ENCODE measurements at places on chromosomes 12 and 14.

- no peak for DNase-seq
Measured at GRCh38 chr14:101247842-101248725, 313.2 kb upstream of the DIO3 start.

- DNase-seq, result no peak
Measured at GRCh38 chr14:64061706-64062105, 208.9 kb downstream of the SYNE2 start.

GRCh38 chr14:20179218-20179617, 11.5 kb upstream of the OR11G2 start:
- DNase-seq, result no peak

DNA sequence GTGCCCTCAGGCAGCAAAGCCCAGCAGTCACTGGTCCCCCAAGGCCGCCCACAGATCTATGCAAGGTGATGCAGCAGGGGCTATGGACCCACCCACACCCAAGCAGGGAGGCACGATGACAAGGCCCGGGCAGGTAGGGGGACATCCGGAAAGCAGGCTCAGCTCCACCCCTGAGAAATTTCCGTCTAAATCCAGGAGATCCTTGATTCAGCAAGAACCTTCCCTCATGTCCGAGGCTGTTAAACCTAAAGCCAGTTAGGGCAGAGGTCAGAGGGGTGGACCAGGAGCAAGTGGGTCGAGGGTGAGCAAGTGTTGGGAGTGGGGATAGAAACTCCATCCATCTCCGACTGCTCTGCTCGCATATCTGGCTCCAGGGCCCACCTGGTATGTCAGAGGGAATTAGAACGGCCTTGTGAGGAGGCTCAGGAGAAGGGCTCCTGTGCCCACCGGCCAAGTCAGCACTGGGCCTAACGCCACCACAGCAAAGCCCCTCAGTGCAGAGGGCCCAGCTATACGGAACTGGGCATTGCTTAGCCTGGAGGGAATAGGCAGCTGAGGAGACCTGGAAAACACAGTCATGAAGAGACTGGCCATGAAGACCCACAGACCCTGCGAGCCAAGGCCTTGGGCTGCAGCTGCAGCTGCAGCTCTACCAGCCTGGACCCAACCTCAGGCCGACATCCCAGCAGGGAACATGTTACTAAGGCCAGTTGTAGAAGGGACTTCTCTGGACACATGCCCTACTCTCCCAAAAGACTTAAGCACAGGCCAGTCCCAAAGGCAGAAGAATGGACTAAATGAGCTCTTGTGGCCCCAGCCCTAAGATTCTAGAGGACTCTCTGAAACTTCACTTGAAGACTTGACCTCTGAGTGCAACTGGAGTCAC, 34.3 kb downstream of the DAD1 start:
- no peak for DNase-seq

DNA sequence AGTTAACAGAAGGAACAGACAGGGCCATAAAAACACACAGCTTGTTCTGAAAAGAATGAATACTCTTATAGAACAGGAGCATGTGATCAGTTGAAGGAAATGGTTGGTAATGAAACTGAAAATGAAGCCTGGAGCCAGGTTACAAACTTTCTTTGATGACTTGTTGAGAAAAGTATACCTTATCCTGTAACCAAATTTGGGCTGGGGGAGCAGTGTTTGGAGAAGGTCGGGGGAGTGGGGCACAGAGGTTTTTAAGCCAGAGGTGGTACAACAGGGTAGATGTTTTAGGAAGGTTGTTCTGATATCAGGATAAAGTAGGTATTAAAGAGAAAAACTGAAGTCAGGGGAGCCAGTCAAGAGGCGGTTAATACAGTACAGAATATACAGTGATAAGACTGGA, 8.2 kb downstream of the GOLT1B start:
- DNase-seq, result no peak

DNA sequence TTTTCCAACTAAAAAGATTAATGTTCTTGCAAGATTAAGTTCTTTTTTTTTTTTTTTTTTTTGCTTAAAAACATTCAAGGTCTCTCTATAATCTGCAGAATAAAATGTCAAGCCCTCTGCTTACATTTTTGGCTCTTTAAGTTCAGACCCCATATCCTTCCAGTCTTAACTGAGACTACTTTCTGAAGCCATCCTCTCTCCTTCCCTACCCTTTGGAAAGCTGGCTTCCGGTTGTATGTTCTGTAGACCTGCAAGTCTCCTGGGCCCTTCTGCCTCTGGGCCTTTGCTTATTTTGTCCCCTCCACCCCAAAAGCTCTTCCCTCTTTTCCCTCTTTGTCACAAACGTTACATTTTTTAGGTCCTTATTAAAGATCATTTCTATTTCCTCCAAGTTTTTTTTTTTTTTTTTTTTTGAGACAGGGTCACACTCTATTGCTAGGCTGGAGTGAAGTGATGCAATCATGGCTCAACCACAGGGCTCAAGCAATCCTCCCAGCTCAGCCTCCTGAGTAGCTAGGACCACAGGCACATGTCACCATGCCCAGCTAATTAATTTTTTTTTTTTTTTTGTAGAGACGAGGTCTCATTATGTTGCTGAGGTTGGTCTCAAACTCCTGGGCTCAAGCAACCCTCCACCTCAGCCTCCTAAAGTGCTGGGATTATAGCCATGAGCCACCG, 46.5 kb downstream of the PTPRB start:
- no peak for DNase-seq

DNA sequence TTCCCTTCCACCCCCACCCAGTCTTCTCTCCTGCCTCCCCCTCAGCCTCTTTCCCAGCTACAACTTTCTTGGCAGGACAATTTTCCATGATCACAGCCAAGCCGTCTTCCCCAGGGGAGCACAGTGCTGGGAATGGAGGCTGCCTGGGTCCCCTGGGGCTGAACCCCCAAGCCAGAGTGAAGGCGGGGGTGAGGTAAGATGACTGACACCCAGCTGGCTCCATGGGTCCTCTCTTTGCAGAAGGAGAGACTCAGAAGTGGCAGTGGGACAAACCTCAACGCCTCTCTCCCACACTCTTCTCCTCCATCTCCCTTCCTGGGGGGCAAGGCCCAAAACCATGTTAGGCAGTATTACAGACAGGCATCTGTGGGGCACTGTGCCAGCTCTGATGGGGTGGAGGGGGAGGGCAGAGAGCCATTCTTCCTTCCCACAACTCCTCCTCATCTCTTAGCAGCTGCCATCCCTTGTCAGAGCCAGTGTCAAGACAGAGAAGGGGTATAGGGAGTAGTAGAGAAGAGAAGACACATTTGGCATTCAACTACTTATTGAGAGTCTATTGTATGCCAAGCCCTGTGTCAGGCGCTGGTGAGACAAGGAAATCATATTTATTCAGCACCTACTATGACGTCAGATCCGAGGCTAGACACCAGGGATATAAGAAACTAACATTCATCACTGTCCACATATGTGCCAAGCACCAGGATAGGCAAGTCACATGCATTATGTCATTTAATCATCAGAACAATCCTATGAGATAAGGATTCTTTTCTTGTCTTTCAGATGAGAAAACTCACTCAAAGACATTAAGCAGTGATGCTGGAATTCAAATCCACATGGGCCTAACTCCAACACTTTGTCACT, 3.6 kb downstream of the ITGA7 start:
- no peak for DNase-seq
